Posterior vena cava (tissue), 2 donors: ENCODE measurements at places on chromosomes 6 and 20. TPM values are rescaled to one million over a fixed set of nuclear protein-coding genes. Genes with fewer than 3 reads are reported as not detected.

BPI gene
- total RNA-seq = 0.65 TPM

LST1 gene
- 9.2 TPM for total RNA-seq

PNLDC1 gene
- 0.19 TPM for total RNA-seq

TTBK1 gene
- total RNA-seq = 0.09 TPM

TRMT11 gene
- 22.4 TPM for total RNA-seq

ELOVL4 gene
- 1.9 TPM for total RNA-seq

- no peak for DNase-seq
Observed at GRCh38 chr6:156953479-156954146, 176.4 kb downstream of the ARID1B start.

DNA sequence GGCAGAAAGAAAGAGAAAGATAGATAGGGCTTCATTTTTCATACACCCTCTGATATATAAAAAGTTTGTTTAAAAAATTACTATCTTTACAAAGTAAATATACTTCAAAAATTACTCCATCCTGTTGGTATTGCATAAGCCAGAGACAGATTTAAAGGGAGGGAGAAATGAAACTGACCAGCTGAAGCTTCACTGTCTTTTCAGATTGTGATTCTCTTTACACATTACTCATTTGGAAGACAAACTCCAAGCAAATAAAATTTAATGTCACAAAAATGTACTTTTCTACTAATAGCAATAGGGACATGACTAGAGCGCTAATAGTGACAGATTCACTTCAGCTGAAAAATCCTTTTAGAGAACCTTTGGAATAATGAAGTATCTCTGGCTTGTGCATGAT lies 38.6 kb upstream of the MARCKS start:
- no peak for DNase-seq

DNA sequence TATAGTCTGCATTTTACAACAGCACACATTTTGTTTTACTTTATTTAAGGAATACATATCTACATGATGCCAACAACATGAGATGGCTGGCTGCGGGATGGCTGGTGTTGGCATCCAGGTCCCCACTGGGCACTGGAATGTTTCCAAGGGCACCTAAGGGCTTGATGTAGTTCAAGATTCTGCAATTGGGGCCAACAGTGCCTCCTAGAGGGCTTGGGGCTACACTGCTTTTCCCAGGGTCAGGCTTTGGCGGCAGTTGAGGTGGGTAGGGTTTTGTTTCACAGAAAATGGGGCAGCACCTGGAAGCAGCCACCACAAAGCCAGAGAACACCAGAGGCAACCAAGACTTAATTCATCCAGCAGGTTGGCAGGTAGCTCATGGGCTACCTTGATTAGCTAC lies 202.2 kb upstream of the PRND start:
- no peak for DNase-seq

GRCh38 chr6:41278699-41279405 lies 7.6 kb downstream of the TREM1 start:
- DNase-seq = peak; percentile 71

DNA sequence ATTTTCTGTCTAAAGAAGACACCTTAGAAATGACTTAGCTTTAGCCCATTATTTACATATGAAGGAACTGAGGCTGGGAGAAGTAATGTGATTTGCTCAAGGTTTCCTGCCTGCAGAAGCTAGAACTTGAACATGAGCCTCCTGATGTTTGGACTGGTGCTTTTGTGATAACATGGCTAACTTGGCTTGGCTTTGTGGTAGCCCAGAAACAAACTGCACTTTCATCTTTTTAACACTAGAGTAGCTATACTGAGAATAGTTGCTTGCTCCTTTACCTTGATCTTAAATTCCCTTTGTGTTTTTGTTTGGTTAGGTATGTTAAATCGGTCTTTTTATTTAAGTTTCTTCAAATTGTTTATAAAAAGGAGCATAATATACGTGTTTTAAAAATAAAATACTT lies 163.5 kb upstream of the MANEA start:
- DNase-seq = no peak

DNA sequence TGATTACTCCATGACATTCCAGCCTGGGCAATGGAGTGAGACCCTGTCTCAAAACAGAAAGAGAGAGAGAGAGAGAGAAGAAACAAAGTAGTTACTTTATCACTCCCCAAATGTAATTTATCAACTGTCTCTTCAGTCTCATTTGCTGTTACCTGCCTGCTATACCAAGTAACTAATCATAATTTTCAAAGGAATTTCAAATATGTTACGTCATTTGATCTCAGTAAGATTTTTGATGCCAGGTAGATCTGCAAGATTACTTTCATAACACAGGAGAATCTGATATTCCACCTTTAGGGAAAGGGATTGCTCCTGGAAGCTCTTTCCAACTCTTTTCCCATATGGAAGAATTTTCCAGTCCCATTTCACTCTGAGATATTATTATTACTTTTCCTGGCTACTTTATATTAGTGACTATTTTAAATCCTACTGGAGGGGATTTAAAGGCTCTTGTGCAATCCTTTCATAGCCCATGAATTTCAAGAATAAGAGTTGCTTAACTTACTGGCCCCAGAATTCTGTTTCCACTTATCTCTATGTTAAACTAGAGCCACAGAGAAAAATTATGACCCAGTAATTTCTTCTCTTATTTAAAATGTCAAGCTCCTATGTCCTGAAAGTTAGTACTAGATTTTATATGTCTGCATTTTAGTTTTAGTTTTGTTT lies 390.2 kb upstream of the FLRT3 start:
- DNase-seq = no peak

- no peak for DNase-seq
Observed at GRCh38 chr6:28543651-28544610, 18.2 kb downstream of the GPX5 start.

DNA sequence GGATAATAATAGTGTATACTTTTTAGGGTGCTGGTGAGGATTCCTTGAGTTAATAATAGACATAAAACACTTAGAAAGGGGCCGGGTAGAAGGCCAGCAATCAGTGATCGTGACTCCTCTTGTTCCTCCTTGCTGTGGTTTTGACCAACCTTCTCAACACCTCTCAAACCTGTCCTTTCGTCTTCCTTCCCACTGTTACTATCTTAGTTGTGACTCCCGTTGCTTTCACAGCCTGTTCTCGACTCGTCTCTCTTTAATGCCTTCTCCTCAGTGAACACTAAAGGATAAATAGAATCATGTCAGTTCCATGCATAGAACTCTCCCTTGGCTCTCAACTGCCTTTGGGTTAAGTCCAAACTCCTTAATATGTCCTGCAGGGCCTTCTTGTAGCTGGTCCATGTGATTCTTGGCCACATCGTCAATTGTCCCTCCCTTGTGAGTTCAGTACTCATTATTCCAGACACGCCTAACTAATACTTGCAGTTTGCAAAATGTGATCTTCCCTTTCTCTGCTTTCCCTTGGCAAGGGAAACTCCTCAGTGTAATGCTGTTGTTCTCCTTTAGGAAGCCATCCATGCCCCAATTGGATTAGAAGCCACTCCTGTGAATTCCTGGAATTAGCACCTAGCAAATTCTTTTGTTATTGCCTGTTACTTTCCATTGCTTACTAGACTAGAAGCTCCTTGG lies 164.9 kb downstream of the UTRN start:
- no peak for DNase-seq

DNA sequence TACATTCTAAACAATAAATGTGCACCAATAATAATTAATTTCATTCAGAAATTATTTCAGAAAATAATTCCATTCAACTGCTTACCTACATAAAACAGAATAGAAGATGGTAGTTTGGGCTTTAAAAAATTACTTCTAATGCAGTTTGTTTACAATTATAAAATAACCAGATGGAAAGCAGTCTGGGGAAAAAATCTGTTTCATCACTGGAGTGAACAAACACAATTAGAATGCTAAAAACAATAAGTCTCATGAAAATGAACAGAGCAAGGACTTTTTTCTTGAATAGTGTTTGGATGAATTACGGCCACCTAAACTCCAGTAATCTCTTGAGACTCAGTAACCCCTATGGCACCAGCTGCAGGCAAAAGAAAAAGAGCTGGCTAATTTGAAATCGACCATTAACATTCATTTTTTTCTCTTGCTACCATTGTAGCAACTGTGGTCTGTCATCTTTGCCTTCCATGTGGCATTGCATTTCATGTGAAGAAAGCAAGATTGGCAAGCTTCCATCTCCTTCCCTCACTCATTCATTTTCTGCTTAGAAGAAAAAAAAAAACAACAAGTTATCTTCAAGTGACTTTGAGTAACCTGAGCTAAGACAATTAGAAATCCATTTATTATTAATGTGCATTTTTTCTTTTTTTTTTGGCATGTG lies 88.4 kb upstream of the CEP85L start:
- no peak for DNase-seq

GRCh38 chr20:24806705-24807676 lies 142.1 kb upstream of the CST7 start:
- DNase-seq = no peak

DNA sequence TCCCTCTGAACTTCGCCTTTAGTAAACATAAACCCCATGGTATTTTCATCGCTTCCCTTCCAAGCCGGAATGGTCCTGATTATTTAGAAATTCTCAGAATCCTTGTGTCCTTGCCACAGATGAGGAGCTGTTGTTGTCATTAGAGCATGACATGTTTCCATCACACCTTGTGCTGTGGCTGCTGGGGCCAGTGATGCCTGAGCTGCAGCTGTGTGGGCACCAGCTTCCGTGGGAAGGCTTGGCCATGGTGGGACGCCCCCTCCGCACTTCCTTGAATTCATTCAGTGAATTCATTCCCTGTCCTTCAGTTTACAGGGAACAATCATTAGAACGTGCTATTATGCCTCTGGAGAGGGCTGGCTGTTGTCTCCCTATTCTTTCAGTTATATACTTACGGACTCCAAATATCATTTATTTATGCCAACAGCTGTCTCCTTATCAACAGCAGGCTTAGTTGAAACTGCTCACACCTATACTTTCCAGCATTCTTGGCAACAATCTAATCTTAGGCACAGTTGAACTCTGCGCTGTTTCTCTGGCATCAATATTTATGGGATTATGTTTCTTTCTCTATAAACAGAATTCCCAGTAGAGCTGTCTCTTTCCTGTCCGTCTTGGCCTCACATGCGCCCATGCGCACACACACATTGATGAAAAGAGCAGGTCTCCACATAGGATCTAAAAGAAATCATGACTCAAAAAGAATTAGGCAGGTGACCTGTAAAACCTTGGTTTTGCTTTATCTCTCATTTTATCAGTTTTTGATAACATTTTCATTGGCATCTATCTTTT lies 9.0 kb downstream of the ADGRF1 start:
- DNase-seq = no peak

GRCh38 chr6:74289884-74290283 lies 593.9 kb downstream of the CD109 start:
- DNase-seq = no peak

DNA sequence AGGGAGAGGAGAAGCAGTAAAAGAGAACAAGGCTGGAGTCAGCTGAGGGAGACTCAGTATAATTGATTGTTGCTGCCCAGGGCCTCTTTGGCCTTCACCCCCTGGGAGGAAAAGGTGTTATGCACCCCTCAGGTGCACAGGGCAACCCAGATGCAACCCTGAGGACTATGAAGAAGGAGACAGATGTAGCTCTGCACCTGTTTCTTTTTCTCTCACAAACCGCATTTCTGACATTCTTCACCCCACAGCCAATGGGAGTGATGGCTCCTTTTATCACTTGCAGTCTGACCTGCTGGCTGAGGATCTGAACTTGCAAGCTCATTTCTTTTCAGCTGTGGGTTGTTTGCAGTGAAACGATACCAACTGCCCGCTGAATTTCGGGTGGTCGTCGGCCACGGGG lies 64.1 kb upstream of the F13A1 start:
- no peak for DNase-seq

- DNase-seq = no peak
Observed at GRCh38 chr6:75091467-75092190, 114.2 kb downstream of the COL12A1 start.

GRCh38 chr6:39041072-39041471 lies 7.5 kb upstream of the GLP1R start:
- DNase-seq = no peak

DNA sequence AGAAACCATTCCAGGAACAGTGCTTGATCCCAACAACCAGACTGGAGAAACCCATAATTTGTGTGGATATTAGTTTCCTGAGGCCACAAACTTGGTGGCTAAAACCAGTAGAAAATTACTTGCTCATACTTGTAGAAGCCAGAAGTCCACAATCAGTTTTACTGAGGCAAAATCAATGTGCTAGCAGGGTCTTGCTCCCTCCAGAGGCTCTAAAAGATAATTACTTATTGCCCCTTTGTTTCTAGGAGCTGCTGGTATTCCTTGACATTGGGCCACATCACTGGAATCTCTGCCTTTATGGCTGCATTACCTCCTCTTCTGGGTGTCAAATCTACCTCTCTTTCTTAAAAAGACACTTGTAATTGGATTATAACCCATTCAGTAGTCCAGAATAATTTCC lies 142.2 kb upstream of the SAMD5 start:
- no peak for DNase-seq

- DNase-seq = no peak
Observed at GRCh38 chr20:2637246-2637645, 15.2 kb upstream of the NOP56 start.
